ENCODE measurements at places on chromosomes 3 and 15.
A peak's percentile ranks its signal among the peaks of the same experiment; 100 is the strongest.

DNA sequence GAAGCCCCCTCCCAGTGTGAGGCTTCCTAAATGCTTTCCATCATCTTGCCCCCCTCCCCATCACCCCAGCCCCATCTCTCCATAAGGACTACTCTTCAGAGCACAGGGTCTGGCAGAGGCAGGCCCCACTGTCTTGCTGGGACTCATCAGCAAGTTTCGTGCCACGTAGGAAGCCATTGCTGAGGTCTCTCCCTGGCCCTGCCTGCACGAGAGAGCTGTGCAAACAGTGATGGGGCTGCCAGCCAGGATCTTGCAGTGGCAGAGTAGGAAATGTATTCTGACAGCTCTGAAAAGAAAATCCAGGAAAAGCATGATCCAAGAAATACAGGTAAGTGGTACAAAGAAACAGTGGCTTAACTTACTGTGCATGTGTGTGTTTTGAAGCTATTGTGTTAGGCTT lies 22.6 kb downstream of the ISL2 start:
- DNase-seq = no peak

DNA sequence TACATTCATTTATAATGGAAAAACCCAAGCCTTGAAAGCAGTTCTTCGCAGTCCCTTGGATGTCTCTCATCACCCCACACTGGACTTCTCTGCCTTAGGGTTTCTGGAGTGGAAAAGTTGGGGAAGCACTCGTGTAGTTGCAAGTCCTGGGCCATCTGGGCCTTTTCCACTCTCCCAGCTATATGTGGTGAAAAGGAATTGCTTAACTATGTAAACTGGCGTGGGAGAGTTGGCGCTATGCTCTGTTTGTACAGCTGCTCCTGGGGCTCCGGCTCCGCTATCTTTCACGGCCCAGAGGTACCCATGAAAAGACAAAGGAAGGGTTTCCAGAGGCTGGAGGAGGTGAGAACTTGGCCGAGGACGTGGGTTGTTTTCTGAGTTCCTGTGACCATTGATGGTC lies 81.1 kb upstream of the MYZAP start:
- DNase-seq = no peak

- no peak for DNase-seq
Observed at GRCh38 chr15:64158363-64159134, 4.3 kb downstream of the PPIB start.

GRCh38 chr3:171428892-171429291 lies 31.3 kb downstream of the TNIK start:
- no peak for DNase-seq

- peak; percentile 76 for DNase-seq
Observed at GRCh38 chr3:108488631-108489030, 21.8 kb downstream of the MYH15 start.

DNA sequence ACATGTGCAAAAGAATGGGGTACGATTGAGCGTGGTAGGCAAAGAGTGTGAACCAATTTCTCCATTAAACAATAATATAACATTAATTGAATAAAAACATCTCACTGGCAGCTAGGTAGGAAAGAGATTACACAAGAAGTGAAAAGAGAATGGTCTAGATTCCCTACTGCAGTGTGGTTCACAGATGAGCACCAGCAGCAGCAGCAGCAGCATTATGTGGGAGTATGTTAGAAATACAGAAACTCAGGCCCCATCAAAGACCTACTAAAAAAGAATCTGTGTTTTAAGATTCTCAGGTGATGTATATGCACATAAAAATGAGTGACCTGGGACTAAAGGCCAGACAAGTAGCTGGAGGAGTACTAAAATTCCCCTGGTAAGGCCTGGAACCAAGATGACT lies 118.2 kb downstream of the ADAM10 start:
- no peak for DNase-seq

GRCh38 chr15:37131621-37132020 lies 31.3 kb upstream of the MEIS2 start:
- DNase-seq = no peak

DNA sequence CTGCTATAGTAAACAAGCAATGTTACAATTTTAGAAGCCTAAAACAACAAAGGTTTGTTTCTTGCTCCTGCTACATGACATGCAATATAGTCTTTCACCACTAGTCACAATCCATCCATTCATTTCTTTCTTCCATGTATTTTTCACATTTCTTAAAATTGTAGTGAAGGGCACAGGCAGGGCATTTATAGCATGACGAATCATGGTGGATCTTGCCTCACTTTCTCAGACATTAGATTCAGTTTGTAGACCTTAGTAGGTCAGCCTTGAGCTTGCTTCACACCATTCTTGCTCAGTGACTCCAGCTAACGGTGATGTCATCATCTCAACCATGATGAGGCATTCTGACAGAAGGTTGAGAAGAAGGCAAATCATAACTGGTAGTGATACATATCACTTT lies 546.8 kb downstream of the TBL1XR1 start:
- DNase-seq = peak; percentile 48

DNA sequence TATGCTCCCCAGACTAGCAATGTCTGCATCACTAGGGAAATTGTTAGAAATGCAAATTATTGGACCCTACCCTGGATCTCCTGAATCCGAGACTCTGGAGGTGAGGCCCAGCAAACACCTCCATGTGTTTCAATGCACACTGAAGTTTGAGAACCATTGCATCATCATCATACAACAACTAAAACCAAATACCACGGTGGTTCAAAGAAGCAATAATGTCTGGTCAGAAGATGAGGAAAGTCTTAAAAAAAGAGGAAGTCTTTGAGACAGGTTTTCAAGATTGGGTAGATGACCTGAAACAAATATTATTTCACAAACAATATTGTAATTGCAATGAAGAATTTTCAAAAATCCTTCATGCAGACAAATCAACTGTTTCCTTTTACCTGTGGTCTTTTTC lies 60.3 kb upstream of the TRA2B start:
- DNase-seq = no peak

DNA sequence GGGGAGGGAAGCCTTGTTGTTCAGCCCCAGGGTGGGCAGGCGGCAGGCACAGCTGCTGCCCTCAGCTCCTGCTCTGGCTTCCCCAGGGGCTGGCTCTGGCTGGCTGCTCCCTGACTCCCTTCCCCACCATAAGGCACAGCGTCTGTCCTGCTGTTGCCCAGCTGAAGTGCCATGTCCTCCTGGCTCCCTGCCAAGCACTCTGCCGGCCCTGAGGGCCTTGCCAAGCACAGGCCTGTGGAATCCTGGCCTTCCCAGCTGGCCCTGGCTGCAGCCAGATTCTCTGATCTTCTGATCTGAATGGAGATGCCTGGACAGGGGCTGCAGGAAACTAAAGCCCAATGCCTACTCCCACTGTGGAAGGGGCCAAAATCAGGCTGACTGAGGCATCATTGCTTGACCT lies 1.1 kb downstream of the IQCF6 start:
- DNase-seq = no peak

DNA sequence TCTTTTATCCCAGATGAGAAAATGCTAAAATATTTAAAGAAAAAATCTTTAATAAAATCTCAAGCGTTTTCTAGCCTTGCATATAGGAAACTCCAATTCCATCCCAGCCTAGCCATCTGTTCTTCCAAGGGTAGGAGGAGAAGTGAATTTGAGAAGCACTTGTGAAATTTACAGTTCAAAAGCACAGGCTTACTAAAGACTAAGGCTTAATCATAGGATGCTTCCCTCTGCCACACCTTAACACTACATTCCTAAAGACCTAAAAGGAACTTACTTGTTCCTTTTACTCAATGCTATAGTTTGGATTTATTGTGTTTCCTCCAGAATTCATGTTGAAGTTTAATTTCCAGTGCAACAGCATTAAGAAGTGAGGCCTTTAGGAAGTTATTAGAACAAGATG lies 764.8 kb upstream of the CADM2 start:
- no peak for DNase-seq

DNA sequence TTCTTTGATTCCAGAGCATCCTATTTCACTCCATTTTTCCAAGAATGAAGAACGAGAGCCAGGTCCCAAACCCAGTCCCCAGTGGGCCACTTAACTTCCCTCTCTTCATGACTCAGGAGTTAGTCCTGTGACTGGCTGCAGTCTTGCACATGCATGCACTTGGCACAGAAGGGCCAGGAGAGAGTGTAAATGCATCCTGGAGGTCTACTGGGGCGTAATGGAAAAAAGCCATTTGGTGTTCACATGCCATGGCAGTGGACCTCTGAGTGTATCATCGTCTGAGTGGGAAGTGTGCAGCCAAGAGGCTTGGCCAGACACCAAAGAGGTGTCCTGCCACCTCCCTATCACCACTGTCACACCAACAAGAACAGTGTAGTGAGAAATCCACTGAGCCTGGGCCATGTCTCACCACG lies 15.1 kb upstream of the RFTN1 start:
- DNase-seq = peak; percentile 50

- DNase-seq = peak; percentile 38
Observed at GRCh38 chr3:194640829-194641228, 7.6 kb upstream of the TMEM44 start.

- DNase-seq = no peak
Observed at GRCh38 chr3:133506215-133506901, 67.1 kb upstream of the CDV3 start.
